ENCODE measurements at places on chromosomes 4 and X. TPM values are rescaled to one million over a fixed set of nuclear protein-coding genes. Genes with fewer than 3 reads are reported as not detected.

- no peak for DNase-seq
- H3K27ac ChIP-seq = no peak overlapping the region
- H3K4me3 ChIP-seq = no peak overlapping the region
- H3K4me1 ChIP-seq = no peaks in the 10 kb centered on the region
- H3K27me3 ChIP-seq = no peaks in the 10 kb centered on the region
- H3K36me3 ChIP-seq = no peaks in the 10 kb centered on the region
Measured at GRCh38 chrX:116824785-116825184, 362.0 kb upstream of the CT83 start.

DNA sequence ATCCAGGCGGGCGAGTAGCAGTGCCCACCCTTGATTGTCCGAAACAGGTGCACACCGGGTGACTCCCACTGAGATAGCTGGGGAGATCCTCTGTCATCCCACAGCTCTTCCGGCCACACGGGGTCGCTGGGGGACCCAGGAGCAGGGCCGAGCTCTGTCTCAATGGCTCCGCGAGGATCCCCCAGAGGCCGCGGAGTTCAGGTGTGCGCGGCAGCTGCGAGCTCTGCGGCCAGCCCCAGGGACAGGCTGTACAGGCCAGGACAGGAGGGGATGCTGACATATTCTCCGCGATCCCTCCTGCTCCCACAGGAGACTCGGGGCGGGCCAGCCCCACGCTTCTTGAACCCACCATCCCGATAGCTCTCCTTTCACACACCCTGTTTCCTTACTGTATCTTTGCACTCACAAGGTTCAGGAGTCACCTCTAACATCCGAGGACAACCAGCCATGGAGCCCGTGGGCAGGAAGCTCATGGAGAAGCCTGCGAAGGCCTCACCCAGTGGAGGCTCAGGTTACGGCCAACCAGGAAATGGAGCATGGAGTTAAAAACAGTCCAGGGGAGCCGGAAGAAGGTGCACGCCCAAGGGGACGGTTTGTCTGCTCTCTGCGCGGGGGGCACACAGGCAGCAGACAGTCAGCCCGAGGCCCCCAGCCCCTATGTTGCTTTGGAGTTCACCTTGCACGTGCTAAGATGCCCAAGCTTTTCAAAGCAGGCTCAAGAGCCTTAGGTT lies 77.9 kb upstream of the AMELX start:
- no peak overlapping the region for H3K27ac ChIP-seq
- no peaks in the 10 kb centered on the region for H3K4me1 ChIP-seq
- H3K4me3 ChIP-seq = no peak overlapping the region
- H3K36me3 ChIP-seq = no peaks in the 10 kb centered on the region

DNA sequence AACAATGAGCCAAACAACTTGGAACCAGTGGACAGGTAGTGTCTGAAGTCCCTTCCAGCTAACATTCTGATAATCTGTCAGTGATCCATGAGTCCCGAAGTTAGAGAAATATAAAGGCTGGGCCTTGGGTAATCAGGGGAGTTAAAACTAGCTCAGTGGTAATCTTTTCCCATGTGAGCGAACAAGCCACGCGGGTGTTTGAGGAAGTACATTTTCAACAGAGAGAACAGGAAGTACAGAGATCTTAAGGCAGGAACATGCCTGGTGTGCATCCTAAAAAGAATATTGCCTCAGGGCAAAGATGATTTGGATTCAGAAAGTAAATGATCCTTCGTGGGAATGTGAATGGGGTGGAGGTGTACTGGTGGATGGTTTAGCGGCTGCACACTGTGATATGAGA lies 42.9 kb downstream of the FNIP2 start:
- H3K4me3 ChIP-seq = peak overlapping the region; percentile 40
- H3K27ac ChIP-seq = peak overlapping the region; percentile 11
- no peak for DNase-seq
- peaks cover 34% of the 10 kb centered on the region for H3K4me1 ChIP-seq

DNA sequence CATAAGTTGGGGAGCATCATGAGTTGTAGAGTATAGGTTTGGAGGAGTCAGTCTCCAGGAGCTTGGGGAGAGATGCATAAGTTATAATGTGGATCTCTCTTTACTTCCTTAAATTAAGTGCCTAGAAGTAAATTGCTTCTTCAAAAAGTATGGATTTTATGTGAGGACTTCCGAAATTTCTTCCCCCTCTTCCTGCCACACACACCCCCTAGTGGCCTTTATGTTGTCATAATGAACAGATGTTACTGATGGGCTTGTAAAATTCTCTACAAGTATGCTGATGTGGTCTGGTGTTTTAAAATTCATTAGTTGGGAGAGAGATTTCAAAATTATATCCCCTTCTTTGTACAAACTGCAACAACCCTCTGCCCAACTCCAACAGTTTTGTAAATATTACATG lies 2.3 kb upstream of the METTL14 start:
- peaks cover 6% of the 10 kb centered on the region for H3K36me3 ChIP-seq
- H3K27me3 ChIP-seq = no peaks in the 10 kb centered on the region
- no peak for DNase-seq
- no peak overlapping the region for H3K27ac ChIP-seq
- peaks cover 30% of the 10 kb centered on the region for H3K4me1 ChIP-seq
- H3K4me3 ChIP-seq = no peak overlapping the region

GRCh38 chrX:130694983-130695382 lies 208.0 kb downstream of the ENOX2 start:
- no peak overlapping the region for H3K4me3 ChIP-seq
- DNase-seq = no peak

BGN gene
- total RNA-seq = not detected

DNA sequence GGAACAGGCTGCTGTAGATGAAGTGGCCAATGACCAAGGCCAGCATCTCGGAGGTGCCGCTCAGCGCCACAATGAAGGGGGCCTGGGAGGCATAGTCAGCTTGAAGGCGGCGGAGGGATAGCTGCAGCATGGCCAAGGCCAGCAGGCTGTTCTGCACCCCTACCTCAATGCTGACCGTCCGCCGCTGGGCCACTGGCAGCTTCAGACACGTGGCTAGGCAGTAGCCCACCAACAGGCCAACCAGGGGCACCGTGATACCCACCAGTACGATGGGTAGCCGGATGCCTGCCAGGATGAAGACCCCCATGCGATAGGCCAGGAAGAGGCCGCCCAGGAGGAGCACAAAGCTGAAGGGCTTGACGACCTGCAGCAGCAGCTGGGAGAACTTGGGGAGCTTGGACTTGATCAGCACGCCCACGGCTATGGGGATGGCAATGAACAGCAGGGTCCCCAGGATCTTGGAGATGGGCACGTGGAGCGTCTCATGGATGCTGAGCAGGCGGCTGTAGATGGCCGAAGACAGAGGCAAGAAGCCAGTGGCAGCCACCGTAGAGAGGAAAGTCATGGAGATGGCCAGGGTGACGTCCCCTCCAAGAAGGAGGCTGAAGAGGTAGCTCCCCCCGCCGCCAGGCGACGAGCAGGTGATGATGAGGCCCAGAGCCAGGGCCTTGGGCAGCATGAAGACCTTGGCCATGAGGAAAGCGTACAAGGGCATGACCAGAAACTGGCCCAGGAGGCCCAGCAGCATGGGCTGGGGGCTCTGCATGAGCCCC lies 1.3 kb upstream of the UBL4A start:
- peaks cover 37% of the 10 kb centered on the region for H3K4me1 ChIP-seq
- H3K27ac ChIP-seq = no peak overlapping the region
- DNase-seq = no peak
- H3K4me3 ChIP-seq = no peak overlapping the region

- H3K27me3 ChIP-seq = peaks cover 3% of the 10 kb centered on the region
- no peaks in the 10 kb centered on the region for H3K36me3 ChIP-seq
- no peak overlapping the region for H3K27ac ChIP-seq
- H3K4me1 ChIP-seq = no peaks in the 10 kb centered on the region
Measured at GRCh38 chr4:155822572-155822971, 43.5 kb downstream of the ASIC5 start.
